Erythroblast (primary cell): ENCODE measurements at places on chromosomes 3 and 15.
A peak's percentile ranks its signal among the peaks of the same experiment; 100 is the strongest.

GRCh38 chr15:33915571-33916407, 52.5 kb upstream of the CHRM5 start:
- DNase-seq = peak; percentile 64

DNA sequence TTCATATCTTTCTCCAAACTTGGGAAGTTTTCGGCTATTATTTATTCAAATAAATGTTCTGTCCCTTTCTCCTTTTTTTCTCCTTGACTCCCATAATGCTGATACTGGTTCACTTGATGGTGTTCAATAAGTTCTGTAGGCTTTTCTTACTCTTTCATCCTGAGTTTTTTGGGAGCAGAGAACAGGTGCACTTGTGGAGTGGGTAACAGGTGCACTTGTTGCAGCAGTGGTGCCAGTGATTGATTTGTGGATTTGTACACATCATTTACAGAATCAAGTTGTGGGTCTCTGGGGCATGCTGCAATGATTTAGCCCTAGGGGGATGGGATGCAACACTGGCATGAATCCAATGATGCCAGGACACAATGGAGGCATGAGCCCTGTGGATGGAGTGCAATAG, 14.8 kb upstream of the OR5H1 start:
- no peak for DNase-seq

- DNase-seq = no peak
These were observed 256.6 kb upstream of the NR2F2 start for GRCh38 chr15:96073908-96074307.

DNA sequence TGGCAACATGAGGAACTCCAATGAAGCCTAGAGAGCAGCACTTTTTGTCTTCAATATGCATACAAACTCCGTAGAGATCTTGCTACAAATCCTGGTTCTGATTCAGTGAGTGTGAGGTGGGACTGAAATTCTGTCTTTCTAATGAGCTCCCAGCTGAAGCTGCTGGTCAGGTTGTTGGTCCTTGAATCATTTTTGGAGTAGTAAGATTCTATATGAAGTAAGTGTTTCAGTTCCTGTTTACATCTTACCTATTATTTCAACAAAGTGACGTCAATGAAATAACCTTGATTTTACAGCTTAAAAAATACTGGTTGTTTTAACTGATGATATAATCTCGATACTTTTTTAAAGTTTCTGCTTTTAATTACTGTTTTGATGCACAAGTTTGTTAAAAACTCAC, 33.9 kb downstream of the SHQ1 start:
- no peak for DNase-seq

DNA sequence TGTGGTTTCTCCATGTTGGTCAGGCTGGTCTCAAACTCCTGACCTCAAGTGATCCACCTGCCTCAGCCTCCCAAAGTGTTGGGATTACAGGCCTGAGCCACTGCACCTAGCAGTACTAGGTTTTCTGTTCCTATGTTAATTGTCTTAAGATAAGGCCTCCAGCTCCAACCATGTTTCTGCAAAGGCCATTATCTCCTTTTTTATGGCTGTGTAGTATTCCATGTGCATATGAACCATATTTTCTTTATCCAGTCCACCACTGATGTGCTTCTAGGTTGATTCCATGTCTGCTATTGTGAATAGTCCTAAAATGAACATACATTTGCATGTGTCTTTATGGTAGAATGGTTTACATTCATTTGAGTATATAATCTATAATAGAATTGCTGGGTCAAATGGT, 9.8 kb downstream of the HTR3C start:
- DNase-seq = no peak

GRCh38 chr3:105417525-105418289, 51.0 kb downstream of the ALCAM start:
- no peak for DNase-seq

DNA sequence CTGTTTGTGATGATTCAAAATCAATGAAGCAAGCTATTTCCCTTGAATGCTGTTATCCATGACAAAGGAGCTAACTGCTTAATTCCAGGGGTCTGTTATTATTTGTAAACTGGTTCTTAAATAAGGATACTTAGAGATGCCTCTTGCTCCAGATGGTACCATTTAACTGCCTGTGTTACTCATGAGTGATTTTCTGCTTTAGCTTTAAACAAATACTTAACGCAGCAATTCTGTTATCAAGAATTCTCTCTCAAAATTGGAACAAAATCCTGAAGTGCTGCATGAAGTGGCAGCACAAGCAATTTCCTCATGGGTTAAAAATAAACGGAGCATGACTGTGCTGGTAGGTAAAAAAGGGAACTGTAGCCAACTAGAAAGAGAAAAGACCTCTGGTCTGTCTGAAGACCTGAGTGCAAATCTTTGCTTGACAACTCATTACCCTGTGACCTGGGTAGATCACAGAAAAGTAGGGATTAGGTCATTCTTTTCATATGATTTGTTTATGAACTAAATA, 62.5 kb upstream of the GBE1 start:
- DNase-seq = no peak

GRCh38 chr3:107630779-107631178, 108.0 kb downstream of the BBX start:
- no peak for DNase-seq

DNA sequence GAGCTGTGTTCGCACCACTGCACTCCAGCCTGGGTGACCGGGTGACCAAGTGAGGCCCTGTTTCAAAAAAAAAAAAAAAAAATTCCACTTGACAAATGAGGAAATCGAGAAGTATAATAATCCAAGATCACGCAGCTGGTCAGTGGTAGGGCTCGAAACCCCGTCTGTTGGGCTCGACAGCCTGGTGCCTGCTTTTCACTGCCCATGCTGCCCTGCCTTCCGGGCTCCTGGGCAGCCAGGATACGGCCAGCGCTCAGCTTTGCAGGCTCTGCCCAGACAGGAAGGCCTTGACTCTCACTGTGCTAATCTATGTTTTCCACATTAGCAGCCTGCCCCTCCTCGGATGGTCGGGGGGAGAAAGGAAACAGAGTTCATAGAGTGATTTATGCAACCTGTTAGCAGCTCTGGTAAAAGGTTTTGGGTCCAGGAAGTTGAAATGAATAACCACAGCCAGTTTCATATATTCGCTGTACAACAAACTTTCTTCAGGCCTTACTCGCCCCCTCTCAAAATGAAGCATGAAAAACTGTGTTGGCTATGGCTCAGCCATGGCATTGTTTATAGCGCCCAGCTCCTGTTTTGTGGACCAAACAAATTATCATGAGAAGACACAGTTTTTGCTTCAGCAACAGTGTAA, 108.8 kb downstream of the XXYLT1 start:
- DNase-seq = peak; percentile 63

GRCh38 chr15:66294157-66294931, 976 bp downstream of the DIS3L start:
- peak; percentile 60 for DNase-seq

DNA sequence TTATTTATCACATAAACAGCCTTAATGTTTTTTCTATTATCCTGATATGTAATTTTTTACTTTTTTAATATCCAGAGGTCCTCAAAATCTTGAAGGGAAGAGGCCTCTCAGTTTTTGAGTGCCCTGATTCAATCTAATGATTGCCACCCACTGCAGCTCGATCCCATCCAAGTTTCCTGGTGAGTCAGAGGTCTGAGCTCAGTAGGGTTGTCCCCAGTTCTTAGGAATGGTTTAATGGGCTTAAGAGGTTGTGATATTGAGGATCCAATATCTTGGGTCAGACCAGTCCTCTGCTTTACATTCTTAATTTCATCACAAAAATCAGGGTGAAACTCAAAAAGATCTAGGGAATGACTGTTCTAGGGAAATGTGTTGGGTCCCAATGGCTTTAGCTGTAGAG, 238.5 kb downstream of the NSUN3 start:
- no peak for DNase-seq

DNA sequence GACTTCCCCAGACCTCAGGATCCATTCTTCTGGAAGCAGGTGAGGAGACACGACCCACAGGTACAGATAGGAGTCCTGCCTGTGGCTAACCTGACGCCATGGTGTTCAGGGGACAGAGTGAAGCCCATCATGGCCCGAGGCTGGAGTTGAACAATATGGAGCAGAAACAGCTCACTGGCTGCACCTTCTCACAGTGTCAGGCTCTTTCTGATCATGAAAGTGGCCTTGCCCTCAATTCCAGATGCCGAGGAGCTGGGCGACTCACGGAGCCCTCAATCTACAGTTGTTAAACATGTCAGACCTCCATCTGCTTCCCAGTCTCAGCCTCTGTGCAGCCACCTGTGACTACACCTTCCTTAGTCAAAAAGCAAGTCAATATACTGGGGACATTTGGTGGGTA, 110.8 kb upstream of the SMAD3 start:
- DNase-seq = no peak

DNA sequence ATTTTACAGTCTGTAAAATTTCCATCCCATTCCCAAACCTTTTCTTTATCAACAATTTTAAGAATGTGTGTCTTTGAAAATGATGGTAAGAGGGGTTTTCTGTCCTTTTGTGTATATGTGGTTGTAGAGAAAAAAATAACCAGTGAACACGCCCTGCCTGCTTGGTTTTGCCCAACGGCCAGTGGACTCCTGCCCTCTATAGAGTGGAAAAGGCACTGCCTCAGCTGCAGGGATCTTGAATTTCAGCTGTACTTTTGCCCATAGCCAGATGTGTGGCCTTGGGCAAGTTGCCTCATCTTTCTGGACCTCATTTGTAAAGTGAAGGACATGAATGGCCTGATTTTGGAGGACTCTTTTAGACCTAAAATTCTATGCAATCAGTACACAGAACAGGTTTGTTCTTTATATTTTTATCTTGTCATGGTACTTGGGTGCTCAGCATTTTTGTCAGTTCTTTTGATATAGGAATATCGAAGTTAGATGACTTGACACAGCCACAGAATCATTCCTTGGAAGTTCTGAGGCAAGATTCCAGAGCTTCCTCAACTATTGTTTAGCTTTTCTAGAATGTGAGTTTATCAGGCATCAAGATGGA, 81.0 kb downstream of the CLDN11 start:
- DNase-seq = peak; percentile 54

- no peak for DNase-seq
These were observed 78.3 kb upstream of the TBC1D5 start for GRCh38 chr3:17820704-17821103.

DNA sequence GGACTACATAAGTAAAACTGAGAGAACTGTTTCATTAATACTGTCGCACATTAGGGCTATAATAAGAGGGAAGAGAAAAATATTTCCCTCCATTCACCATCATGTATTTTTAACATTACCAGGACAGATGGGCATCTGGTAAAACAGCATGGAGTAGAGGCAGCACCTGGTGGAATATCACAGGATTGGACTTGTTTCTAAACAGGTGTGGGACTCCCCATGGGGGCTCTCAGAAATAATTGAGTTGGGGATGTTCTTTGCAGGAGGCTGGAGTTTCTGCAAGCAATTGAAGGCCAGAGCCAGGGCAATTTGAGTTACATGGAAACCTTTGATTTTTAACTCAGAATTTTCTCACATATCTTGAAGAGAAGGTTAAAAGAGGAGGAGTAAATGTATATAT, 8.4 kb upstream of the MINDY2 start:
- DNase-seq = no peak

- DNase-seq = peak; percentile 92
These were observed 99.6 kb downstream of the TMCC1 start for GRCh38 chr3:129793942-129794310.

DNA sequence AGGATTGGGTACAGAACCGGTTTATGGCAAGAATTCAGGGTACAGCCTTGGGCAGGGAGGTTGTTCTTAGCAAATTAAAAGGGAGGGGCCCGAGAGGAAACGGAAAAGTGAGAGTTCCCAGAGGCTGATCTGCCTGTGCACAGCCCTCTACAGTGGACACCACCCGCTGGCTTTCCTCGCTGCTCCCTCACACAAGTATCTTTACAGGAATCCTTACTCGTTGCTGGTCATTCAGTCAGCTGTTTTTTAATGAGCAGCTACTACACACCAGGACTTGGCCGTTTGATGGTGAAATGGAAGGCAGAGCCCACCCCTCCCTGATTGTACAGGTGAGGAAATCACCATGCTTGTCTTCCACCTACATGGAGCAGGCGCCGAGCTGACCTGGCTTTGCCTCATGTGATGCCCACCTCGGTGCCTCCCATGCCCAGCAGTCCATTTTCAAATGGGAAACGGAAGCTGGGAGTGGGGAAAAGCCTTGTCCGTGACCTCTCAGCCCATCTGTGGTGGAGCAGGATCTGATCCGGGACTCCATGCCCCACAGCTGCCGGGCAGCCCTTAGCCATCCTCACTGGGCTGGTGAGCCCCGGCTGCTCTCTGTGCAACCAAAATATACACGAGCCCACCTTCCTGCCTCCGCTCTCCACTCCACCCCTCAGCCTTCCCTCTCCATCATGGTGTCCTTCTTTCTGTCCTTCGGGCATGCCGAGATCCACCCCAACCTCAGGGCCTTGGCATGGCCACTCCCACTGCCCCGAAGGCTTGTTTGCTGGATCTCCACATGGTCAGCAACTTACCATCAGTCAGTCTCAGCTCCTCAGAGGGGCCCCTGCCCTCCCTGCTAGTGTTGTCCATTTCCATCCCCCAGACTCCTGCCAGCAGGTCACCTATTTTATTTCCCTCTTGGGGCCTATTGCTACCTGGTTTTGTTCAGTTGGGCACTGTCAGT, 33.3 kb upstream of the FGD5 start:
- no peak for DNase-seq

GRCh38 chr3:146307456-146307725, 56.5 kb upstream of the PLSCR4 start:
- DNase-seq = no peak

DNA sequence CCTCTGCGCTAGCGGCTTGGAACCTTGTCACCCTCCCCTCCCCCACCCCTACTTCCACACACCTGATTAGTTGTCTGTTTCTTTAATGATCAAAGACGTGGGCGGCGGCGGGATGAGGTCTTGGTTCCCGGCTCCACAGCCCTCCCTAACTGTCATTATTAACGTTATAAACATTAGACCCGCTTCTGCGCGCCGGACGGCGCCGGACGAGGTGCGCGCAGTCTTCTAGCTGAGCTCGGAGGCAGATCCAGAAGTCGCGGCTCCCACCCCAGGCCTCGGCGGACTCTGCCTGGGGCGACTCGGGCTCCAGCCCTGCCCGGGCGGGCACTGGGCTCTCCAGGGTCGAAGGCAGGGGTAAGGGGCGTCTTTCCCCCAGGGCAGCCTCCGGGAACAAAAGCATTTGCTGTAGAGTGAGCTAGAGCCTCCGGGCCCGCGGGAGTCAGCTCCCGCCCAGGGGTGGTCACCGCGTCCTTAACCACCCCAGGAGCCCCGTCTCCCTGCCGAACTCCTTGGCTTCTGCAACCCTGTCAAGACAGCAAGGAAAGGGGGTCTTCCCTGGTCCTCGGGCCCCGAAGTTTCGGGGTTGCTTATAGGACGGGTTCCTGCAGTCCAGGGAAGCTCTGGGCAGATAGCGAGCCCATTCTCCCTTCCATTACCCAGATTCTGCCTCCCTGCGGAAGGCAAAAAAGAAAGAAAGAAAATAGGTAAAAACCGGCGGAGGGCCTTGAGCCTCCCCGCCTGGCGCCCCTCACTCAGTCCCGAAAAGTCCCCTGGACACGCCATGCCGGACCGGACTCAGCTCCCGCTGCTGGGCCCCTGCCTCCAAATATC, 2.2 kb upstream of the ISLR2 start:
- no peak for DNase-seq

- no peak for DNase-seq
These were observed 92.4 kb downstream of the CSNK1G1 start for GRCh38 chr15:64263567-64263966.

- DNase-seq = no peak
These were observed 74.2 kb downstream of the SNTN start for GRCh38 chr3:63726656-63727055.
